ENCODE measurements at places on chromosomes 3 and 15.
A peak's percentile ranks its signal among the peaks of the same experiment; 100 is the strongest.

DNA sequence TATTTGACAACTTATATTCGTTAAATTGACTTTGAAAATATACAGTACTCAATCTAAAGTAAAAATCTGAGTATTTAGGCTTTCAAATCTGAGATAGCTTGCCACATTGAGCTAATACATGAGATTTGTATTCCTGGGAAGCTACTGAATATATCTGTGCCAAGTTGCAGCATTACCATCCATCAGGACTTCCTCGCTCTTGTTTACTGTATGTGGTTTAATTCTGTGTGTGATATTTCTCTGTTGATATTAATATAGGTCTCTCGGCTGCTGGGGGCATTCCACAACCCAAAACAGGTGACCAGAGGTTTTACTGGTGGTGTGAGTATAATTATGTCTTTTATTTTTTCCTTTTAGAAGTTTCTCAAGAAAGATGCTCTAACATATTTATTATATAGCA lies 5.8 kb downstream of the IDH3A start:
- no peak for DNase-seq

- DNase-seq = no peak
These were observed 39.1 kb downstream of the SCAPER start for GRCh38 chr15:76866008-76866407.

- DNase-seq = no peak
These were observed 52.1 kb downstream of the TFG start for GRCh38 chr3:100761211-100761942.

DNA sequence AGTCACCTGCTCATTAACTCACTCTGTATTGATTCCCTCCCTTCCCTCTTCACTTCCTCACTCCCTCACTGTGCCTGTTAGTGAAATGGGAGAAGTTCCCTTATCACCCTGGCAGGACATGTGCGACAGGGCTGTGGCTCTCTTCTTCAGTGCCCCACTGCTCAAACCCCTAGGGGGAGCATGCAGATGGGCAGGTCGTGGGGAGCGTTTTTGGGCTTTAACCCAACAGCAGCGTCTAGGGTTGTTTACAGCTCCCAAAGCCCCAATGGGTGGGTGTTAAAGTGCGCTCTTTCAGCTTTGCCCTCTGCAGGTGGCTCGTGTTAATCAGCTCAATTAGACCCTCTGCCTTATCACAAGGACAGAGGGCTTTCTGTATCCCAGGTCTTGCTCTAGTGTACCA lies 447.8 kb upstream of the PROK2 start:
- DNase-seq = no peak

DNA sequence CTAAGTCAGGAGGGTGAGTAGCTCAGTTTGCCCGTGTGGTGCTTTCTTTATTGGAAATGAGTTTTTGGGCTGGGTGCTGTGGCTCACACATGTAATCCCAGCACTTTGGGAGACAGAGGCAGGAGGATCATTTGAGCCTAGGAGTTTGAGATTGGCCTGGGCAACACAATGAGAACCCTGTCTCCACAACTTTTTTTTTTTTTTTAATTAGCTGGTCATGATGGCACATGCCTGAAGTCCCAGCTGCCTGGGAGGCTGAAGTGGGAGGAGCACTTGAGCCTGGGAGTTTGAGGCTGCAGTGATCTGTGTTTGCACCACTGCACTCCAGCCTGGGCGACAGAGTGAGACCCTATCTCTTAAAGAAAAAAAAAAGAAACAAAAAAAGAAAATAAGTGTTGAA lies 174.9 kb downstream of the NSMCE3 start:
- DNase-seq = no peak

DNA sequence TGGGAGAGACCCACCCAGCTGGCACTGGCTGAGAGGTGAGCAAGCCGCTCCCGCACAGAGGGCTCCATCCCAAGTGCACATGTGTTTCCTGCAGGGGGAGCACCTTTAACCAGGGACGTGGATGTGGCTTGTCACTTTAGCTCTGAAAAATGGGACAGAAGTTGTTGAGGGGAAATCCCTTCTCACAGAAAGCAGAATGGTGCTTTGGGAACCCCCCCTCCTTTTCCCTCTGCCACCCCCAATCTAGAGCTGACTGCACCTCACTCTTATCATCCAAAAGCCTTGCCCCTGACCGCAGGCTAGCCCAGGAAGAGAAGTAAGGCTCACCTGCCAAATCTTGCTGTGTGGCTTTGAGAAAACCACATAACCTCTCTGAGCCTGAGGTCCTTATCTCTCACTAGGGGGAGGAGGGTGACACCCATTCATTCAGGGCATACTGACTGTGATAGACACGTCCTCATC lies 77.9 kb downstream of the RPN1 start:
- DNase-seq = peak; percentile 12

DNA sequence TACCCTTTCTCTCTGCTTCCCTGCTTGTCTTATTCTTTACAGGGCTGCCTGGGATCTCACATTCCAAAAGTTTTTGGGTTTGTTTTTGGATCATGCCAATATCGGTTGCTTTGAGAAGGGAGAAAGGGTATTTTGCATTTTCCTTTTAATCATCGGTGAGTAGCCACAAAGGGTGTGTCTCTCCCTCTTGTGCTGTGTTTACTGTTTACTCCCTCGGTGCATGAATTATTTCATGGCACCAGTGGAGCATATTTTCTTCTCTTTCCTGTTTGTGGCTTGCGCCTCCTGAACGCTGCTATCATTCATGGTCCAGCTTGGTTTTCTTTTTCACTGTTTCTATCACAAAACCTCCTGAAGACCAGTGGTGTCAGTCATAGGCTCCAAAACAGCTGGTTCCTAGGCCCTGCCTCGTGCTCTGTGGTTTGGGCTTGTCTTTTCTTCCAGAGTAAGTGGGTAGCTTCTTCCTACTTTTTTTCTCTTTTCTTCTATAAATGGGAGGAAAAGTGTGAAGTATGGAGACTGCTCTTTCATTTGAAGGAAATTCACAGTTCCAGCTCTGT lies 54.9 kb downstream of the IGF1R start:
- DNase-seq = no peak

DNA sequence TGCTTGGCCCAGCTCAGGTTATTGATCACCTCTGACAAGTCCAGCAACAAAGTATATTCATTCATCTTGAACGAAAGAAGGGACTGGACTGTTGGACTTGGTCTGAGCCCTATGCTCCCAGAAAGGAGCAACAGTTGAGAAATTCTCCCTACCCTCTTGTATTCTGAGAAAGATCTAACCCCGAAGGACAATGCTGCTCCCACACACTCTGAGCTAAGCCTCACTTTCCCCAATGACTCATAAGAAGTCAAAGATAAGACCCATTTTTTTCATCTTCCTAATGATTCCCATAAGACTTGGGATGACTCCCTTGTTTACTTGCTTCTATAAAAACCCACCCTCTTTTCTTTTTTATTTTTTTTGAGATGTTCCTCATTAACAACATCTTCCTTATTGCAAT lies 549.4 kb upstream of the MDFIC2 start:
- DNase-seq = no peak

- no peak for DNase-seq
These were observed 381.9 kb upstream of the AGTR1 start for GRCh38 chr3:148315756-148316155.

- DNase-seq = no peak
These were observed 533.1 kb upstream of the CBLB start for GRCh38 chr3:106401666-106402490.

DNA sequence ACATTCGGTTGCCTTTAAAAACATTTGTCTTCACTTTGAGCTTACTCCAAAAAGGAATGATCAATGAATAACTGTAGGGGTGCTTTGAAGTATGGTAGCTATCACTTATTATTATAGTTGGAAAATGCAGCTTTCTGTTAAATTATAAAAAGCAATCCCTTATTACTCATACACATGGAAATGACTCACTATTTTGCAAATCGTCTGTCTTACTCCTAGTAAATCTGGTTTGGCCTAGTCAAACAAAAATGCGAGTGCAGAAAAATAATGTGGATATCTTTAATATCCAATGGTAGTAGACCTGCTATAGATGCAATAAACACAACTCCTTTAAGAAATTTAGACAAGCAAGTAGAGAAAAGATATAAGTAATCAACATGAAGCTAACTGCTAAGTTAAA lies 112.5 kb downstream of the ZIC1 start:
- DNase-seq = no peak

DNA sequence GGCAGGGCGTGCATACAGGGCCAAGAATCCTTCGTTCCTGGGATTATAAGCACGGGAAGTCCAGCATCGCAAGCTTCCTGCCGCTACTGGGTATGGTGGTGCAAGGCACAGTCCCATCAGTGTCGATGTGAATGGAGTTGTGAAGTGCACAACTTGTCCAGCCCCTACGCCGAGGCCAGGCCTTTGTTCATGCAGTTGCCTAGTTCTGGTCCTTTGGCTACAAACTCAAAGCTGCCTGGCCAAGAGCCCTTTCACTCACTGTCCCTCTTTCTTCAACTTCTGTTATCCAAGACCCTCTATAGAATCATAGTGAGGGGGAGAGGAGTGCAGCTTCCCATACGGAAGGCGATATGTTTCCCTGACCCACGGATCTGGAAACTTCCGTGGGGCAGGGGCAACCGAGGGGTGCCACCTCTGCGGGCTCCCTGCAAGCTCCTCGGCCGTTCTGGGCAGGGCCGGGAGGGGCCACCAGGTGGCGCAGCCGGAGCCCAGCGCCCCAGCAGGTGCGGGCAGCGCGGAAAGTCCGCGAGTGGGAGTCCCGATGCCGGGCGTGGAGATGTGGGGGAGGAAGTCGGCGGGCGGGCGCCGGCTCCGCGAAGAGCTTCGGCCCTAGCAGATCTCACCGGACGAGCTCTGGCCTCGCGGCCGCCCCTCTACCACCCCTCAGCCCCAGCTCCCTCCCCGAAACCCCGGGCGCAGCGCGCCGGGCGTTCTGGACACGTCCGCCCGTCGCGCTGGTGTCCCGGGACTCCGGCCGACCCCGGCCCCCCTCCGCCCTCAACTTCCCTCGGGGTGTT lies 693 bp downstream of the RASGRP1 start:
- peak; percentile 48 for DNase-seq

DNA sequence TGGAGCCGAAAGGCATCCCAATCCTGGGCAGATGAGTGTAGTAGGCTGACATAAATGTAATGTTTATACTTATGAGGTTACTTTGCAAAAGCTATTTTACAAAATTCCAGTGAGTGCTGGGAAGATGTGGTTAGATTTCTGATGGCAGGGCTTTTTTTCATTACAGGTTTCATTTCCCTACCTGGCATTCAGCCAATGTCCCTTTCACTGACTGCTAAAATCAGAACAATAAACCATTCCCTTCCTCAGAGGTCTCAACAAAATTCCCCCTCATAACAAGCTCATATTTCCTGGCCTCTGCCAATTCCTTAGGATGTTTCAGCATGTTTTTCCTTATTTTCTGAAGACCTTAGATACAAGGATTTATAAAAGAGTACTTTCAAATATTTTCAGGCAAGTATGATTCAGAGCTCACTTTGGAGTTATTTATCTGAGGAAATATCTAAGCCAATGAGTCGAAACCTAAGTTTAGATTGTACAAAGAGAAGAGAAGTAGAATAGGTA lies 40.9 kb upstream of the CCDC80 start:
- DNase-seq = peak; percentile 59

- DNase-seq = no peak
These were observed 55.0 kb downstream of the CLASP2 start for GRCh38 chr3:33663042-33663441.

DNA sequence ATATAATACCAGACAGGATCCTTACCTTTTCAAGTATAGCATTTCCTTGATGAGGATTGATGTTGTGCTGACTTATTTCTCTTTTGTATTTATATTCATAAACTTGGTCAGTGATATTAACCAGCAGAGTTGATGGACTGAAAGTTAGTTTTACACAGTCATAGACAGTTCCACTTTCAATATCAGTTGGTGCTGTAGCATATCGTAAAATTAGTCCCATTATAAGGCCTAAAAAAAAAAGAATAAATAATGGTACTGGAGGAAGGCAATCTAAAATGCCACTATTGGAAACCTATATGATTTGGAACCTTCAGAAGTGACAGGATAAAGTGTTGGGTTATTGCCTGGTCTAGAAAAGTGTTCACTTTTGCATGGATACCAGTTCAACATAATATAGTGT lies 16.3 kb downstream of the SLC9A9 start:
- no peak for DNase-seq

DNA sequence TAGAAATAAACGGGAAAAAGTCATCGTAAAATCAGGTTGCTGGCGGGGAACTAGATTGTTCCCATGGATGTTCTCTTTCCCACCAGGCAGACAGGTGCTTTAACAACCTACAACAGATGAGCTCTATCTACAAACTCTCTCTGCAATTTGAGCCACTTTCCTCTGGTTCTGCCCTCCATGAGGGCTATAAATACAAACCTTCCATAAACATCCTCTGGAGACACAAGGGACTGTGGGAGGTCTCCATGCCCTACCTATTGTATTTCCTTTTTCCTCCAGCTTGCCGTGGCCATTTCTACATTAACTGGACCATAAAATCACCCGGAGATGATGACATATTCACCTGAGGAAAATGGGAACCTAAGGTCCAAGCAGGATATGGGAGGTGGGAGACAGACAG lies 151.1 kb downstream of the GABRB3 start:
- no peak for DNase-seq

DNA sequence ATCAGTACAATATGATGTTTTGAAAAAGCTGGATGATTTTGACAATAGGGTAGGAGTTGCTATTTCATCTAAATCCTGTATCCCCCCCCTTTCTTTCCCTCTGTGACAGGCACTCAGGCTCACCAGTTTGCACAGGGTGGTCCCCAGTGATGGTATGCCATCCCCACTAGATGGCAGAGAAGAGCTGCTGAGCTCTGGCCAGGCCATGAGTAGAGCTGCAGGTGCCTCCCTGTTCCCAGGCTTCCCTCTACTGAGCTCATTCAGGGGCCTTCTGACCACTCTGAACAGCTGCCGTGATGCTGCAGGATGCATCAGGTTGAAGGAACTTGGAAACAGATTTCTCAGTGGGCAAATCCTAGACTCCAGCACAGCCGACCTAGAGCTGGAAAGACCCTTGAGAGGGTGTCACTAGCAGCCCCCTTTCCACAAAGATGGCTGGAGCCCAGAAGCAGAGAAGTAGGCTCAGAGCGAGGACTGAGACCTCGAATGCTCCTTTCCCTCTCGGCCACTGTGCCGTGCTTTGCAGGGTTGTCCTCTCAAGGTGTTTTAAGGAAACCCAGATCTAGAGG lies 45.1 kb downstream of the EFCAB12 start:
- peak; percentile 45 for DNase-seq

GRCh38 chr3:56917361-56918110 lies 115.8 kb upstream of the ARHGEF3 start:
- DNase-seq = no peak

DNA sequence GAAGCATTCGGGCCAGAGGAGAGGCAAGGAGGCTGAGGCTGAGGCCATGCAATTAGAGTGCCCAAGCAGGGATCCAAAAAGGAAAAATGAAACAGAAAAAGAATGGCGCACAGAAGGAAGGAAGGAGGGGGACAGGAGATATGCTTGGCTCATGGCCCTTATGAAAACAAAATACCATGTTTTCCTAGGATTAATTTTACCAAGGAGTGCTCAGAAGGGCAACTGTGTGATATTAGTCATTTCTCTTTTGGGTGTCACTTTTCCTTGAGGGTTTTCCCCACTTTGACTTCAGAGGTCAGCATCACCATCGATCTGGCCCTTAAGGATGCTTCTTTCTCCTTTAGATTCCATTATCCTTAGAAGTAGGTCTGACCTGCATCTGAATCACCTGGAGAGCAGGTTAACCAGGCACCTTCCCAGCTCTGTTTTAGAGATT lies 1.4 kb downstream of the PARP14 start:
- DNase-seq = no peak

- DNase-seq = no peak
These were observed 89.3 kb downstream of the CCNL1 start for GRCh38 chr3:157070678-157070999.
